ENCODE measurements at places on chromosomes 3 and 15.

GRCh38 chr15:52180196-52180835, 10.9 kb downstream of the GNB5 start:
- DNase-seq = no peak

- DNase-seq = peak; percentile 33
Measured at GRCh38 chr15:83764201-83764838, 110.4 kb downstream of the ADAMTSL3 start.

- DNase-seq = no peak
Measured at GRCh38 chr3:191235331-191236314, 36.6 kb downstream of the OSTN start.

DNA sequence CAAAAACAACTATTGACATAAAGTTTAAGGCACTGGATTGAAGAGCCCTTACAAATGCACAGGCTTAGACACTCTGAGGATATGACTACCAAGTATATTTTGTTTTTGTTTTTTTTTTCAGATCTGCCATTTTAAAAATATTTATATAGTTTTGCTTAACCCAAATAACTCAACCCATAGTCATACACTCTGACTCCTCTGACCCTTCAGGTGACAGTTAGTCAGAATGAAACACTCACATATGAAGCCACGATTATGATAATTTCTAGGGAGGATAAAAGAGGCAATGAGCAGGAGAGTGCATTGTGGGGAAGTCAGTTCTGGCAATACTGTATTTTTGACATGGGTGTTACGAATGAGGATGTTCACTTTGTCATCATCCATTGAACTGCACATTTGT, 774.7 kb downstream of the MECOM start:
- DNase-seq = no peak

DNA sequence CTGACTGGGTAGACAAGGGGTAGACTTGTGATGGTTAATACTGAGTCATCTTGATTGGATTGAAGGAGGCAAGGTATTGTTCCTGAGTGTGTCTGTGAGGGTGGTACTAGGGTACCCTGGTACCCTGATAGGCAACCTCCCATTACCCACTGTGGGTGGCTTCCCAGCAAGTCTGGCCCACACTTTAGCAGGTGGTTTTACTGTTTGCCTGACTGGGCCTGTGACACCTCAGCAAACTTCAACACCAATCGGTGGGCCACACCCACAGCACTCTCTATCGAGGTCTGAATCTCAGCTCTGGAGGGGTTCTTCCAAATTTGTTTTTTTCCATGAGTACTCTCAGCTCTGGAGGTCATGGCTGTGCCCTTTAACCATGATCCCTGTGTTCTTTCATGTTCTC, 24.6 kb upstream of the SH3GL3 start:
- DNase-seq = no peak

GRCh38 chr3:25897019-25897418, 107.1 kb downstream of the OXSM start:
- DNase-seq = no peak

- no peak for DNase-seq
Measured at GRCh38 chr3:180983136-180983535, 6.4 kb downstream of the DNAJC19 start.
